ENCODE measurements at places on chromosomes 3 and 15. TPM values are rescaled to one million over a fixed set of nuclear protein-coding genes. Genes with fewer than 3 reads are reported as not detected.

Gene TRNT1
- 17.9 TPM for total RNA-seq

DNA sequence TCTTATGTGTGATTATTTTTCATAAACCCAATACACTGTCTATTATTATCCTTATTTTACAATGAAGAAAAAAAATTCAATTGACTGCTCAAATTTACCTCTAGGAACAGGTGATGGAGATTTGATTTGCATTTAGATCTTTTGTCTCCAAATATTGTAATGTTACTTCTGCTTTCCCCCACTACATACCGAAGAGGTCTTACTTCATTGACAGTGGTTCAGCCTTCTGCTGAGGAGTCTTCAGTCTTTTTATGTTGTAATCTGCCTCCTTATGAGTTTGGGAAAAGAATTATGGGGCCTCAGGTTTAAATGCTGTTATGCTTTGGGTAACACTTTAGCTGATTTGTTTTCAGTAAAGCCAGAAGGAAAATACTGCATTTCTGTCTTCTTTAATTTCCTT, 199.5 kb downstream of the LPP start:
- H3K36me3 ChIP-seq: no peaks in the 10 kb centered on the region
- no peak overlapping the region for H3K27ac ChIP-seq
- peaks cover 20% of the 10 kb centered on the region for H3K4me1 ChIP-seq
- no peaks in the 10 kb centered on the region for H3K27me3 ChIP-seq
- H3K4me3 ChIP-seq: no peak overlapping the region

Gene GNAT1
- total RNA-seq: not detected

Gene RLBP1
- not detected for total RNA-seq

- H3K36me3 ChIP-seq: no peaks in the 10 kb centered on the region
- H3K27me3 ChIP-seq: no peaks in the 10 kb centered on the region
- peaks cover under 1% of the 10 kb centered on the region for H3K4me1 ChIP-seq
- H3K4me3 ChIP-seq: no peak overlapping the region
These were observed 15.9 kb upstream of the SMAD3 start for GRCh38 chr15:67049351-67050044.

- H3K36me3 ChIP-seq: no peaks in the 10 kb centered on the region
- H3K4me3 ChIP-seq: no peak overlapping the region
- no peak overlapping the region for H3K27ac ChIP-seq
- peaks cover 5% of the 10 kb centered on the region for H3K4me1 ChIP-seq
- DNase-seq: peak; percentile 70
These were observed 9.4 kb upstream of the MESP1 start for GRCh38 chr15:89760303-89761008.

DNA sequence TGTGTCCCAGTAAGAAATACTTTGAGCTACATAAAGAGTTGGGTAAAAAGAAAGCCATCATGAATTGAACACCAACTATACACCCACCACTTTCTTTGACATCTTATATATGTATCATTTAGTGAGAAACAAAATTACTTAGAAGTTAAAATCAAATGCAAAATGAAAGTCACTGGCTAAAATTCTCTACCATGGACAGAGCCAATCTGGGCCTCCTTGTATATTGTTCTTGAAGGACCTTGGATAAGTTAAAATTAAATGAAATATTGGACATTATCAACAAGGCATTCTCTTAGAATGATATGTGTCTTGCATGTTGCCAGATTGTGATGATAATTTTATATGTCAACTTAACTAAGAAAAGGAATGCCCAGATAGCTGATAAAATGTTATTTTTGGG, 64.2 kb upstream of the CHL1 start:
- H3K4me1 ChIP-seq: no peaks in the 10 kb centered on the region
- H3K27me3 ChIP-seq: no peaks in the 10 kb centered on the region
- no peak overlapping the region for H3K4me3 ChIP-seq
- DNase-seq: peak; percentile 1
- no peaks in the 10 kb centered on the region for H3K36me3 ChIP-seq

Data from muscle of leg (tissue), 16 donors.